ENCODE measurements at places on chromosomes 4 and X.
A peak's percentile ranks its signal among the peaks of the same experiment; 100 is the strongest.

- no peak for DNase-seq
Observed at GRCh38 chr4:176680668-176681180, 112.0 kb downstream of the VEGFC start.

- DNase-seq: no peak
Observed at GRCh38 chr4:176036585-176037205, 28.9 kb upstream of the WDR17 start.

GRCh38 chrX:16930392-16930791, 16.1 kb upstream of the REPS2 start:
- DNase-seq: no peak

DNA sequence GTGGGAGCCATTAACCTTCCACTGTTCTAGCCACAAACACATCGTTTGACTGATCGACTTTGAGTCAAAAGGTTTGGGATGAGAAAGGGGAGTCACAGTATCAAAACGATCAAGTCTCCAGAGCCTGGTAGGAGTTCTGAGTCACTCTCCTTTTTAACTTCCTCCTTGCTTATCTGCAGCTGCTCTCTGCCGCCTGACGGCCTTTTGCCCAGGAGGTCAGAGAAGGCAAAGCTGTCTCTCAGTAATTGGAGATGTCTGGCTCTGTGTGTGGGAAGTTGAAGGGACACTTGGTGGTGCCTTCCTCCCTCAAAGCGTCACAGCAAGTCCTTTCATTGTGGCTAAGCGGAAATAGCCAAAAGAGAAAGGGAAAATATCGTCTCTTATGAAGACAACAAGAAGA, 63.1 kb downstream of the ANOS1 start:
- DNase-seq: no peak

DNA sequence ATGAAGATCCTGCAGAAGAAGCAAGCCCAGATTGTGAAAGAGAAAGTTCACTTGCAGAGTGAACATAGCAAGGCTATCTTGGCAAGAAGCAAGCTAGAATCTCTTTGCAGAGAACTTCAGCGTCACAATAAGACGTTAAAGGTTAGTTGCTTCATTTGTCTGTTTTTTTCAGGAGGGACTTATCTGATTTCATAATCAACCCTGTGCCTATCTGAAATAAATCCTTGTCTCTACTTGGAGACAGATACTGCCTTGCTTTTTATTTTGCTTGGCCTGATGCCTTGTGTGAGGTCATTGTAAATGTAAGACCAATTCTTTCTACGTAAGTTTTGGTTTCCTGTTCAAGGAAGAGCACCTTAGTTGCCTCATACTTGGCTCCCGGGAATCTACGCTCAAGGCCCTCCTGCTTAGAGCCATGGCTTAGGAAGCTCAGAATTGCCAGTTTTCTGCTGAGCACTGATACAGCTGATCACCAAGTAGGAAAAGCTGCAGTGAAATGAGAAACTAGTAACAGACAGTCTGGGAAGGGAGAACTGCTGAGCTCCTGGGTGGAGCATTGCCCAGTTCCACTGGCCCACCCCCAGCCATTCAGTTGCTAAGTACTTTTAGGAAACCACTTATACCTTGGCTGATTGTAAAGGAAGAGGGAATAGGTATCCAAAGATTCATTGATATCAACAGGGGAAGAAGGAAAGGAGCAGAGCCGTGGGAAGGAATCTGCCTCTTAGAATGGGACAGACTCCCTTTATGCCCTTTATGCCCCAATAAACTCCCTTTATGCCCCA, 41.8 kb downstream of the RBBP7 start:
- DNase-seq: no peak

DNA sequence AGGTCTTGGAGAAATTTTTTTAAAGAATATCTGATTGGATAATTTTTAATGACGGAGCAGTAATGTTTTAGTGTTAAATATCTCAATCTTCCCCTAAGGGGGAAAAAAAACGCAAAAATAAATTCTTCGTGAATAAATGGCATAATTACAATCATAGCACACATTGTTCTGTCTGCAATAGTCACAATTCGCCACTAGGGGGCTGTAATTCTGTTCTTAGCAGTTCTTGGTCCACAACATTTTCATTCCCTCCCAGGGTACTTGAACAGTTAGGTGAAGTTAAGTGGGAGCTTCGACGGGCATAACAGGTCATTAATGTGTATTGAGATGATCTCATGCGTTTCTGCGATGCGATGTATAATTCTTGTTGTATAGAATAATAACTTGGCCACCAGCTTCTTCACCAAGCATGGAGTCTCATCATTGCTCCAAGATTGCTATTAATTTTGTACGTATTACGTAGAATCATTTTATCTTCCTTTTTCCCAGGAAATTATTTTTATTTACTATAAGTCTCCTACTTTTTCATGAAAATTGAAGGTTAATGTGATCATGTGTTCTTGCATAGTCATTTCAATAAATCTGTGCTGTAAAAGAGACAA, 27.2 kb downstream of the HTR2C start:
- DNase-seq: no peak

DNA sequence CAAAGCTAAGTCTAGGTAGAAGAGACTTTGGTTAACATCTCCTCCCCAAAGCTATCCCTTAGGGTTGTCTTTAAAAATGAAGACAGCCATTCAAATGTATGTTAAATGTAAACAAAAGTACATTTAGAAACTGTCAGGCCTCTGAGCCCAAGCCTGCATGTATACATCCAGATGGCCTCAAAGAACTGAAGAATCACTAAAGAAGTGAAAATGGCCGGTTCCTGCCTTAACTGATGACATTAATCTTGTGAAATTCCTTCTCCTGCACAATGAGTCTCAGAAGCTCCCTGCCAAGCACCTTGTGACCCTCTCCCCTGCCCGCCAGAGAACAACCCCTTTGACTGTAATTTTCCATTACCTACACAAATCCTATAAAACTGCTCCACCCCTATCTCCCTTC, 377.9 kb downstream of the FAM133A start:
- DNase-seq: no peak

DNA sequence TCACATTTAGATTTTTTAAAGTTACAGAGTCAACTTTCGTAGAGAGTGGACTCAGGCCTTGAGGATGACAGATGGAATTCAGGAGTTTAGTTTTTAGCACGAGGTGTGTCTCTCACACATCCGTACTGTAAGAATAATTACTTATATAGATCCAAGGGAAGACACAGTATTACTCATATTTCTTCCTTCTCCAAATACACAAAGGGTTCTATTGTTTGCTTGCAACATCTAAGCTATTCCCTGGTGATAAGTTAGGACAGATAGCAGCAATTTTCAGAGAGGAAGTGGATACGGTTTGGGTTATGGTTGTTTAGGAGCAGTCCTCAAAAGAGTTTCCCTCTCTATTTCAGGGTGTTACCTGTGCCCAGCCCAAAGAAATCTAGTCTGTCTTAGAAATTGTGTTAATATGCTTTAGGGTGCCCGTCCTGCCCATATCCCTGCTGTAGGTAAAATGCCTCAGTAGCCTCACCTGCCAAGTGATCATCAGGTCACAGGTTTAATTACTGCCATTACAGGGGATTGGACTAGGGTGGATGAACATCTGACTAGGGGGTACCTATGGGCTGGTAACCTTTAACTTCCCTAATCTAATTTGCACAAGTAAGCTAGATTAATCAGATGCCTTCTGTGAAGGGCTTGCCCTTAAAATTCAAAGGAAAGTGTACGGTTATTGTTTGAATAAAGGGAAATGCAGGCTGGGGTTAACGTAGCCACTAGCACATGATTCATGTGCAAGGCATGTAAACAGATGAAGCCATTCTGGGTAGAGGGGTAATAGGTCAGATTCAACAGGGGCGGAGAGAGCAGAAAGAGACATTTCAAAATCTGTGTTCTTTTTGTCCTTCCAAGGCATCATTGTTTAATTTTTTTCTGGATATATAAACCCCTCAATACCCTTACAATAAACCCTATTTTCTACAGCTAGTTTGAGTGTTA, 8.7 kb upstream of the PPP3CA start:
- DNase-seq: no peak

- no peak for DNase-seq
Observed at GRCh38 chr4:40923316-40924095, 173.8 kb downstream of the NSUN7 start.

DNA sequence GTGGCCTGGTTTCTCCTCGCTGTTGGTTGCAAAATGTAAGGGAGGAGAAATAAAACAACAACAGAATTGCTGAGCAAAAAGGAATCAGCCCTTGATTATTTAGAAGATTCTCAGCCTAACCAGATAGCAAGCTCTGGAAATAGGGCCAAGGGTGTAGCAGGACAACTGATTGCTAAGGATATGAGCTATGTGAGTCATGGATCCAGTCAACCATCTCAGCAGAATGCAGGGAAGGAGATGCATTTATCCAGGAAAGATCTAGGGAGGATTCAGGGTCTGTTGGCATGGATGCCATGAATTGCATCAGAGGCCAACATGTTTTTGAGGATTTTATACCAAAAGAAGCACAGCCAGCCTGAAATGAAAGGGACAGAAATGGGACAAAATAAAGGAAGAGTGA, 2.2 kb upstream of the XAGE3 start:
- DNase-seq: no peak

DNA sequence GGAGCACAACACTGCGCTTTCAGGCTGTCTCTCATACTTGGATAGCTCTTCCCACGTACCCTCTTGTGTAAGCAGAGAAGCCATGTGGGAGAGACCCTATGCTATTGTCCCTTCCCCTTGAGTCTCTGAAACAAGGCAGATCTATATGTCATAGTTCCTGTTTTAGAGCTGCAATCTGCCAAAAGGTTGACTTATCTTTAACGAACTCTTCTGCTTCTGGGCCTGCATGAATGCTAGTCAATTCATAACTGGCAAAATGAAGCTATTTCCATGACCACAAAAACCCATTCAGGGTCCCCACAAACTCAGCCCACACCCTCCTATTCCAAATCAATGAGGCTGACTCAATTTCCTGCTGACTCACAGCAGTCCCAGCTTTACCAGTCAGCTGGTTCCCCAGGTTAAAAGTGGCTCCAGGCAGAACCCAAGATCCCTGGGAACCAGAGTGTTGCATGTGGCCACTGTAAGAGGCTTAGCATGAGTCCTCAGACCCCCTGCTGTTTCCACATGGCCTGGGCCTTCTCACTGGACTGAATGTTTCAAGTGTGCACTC, 25.3 kb upstream of the SOD3 start:
- no peak for DNase-seq

- peak; percentile 47 for DNase-seq
Observed at GRCh38 chrX:51892921-51893745, at the start of gene MAGED1. TSS of gene MAGED1 (plus strand) at chrX:51893623. CDS start at chrX:51894305, 682 bp downstream.

GRCh38 chr4:160142579-160142978, 1039.7 kb downstream of the RAPGEF2 start:
- DNase-seq: no peak

DNA sequence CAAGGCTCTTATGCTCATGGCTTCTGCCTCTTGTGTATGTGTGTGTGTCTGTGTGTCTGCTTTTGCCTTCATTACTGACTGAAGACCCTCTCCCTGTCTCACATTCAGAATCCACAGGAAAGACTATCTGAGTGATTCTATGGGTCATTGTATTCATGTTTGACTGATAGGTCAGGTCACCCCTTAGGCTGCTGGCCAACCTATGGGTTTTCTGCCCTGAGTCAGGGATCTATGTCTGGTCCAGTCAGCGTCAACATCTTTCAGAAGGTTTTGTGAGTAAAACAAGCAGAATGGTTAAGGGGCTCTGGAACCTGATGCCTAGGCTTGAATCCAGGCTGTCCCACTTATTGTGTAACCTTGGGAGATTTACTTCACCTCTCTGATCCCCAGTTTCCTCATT, 30.5 kb downstream of the NHSL2 start:
- DNase-seq: no peak

GRCh38 chr4:53855581-53856250, 208.7 kb downstream of the CHIC2 start:
- DNase-seq: no peak

- DNase-seq: no peak
Observed at GRCh38 chr4:182010876-182011275, 232.3 kb upstream of the TENM3 start.

DNA sequence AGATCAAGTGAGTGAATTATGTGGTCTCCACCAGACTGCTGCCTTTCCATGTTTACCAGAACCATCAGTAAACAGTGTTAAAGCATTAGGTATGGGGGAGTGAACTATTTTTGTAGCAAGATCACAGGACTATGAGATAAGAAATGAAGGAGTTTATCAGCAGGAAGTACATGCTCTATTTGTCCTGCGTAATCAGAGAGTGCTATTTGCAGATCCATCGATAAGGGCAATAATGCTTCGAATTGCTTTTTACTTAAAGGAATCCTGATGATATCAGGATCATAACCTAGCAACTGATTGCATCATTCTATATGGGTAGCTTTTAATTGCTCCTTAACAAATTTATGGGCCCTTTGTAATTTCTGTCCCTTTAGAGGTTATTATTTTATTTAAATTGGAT, 57.1 kb downstream of the RBM46 start:
- DNase-seq: no peak

DNA sequence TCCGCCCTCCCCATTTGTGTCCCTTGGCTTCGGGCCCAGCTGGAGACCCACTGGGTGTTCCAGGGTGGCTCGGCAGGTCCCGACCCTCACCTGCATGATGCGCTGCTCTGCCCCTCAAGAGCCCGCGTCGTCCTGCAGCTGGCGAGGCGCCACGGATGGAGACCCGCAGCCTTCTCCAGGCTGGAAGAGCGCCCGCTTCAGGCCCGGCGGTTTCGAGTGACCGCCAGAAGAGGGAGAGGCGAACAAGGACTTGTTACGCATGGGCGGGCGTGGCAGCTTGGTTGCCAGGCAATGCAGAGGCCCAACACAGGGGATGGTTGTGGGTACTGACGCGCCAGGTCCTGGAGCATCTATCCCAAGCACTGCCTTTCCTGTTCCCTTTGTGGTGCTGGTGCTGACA, at the start of gene PDCL2:
TSS of gene PDCL2 (minus strand) at position 232 of the 400 bp plus-strand sequence. CDS start at position 96, 136 bp downstream.
- no peak for DNase-seq

- no peak for DNase-seq
Observed at GRCh38 chr4:182062458-182062857, 180.7 kb upstream of the TENM3 start.

DNA sequence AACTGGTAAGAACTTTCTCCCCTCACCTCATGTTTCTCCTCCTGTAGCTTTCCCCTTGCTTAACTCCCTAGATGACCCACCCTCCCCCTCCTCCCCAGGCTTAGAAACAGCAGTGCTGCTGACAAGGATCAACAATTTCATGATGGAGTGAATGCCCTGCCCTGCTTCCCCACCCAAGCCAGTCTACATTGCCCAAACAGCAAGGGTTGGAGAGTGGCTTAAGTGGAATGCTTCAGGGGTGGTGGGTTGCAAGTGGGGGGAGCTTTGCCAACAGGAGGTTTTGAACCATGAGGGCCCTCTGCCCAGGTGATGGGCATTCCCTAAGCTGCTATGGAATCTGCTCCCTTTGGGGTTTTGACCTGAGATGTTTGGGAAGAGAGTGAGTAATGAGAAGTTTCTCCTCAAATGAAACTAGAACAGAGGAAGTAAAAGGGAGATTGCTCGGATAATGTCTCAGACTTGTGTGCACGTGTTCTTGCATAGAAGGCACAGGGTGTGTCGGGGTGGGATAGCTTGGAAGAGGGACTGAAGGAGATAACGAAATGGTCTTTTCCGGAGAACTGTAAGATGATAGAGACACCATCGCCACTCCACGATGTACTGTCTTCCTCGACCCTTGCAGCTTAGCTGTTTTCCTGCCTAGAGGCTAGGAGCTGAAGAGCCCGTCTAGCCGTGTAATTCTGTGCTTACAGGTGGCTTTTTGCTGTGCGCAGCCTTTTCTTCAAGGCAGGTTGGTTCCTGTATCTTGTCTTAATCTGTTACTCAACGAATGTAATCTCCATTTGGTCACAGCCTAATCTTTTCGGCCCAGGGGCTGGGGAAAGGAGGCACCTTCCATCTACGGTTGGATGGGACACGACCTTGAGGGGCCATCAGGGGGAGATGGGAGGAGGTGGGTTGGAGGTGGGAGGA, 10.1 kb downstream of the GDPD2 start:
- no peak for DNase-seq

Measured in NCI-H187 (cell line).